GM23248 (cell line): ENCODE measurements at places on chromosomes 11 and 22. TPM values are rescaled to one million over a fixed set of nuclear protein-coding genes. Genes with fewer than 3 reads are reported as not detected.

OR52I1 gene
- polyA plus RNA-seq, result not detected in 2 replicates

SCGB2A2 gene
- polyA plus RNA-seq, result not detected in 2 replicates

BIK gene
- not detected in 2 replicates for polyA plus RNA-seq

NPTXR gene
- polyA plus RNA-seq, result 0.99 TPM in 2 replicates

OR10A6 gene
- polyA plus RNA-seq, result 0.06 and 0.39 TPM in 2 replicates

TMEM25 gene
- polyA plus RNA-seq, result 7.1 and 7.5 TPM in 2 replicates

SLC16A8 gene
- polyA plus RNA-seq, result 0.52 and 1.3 TPM in 2 replicates

CDC42BPG gene
- polyA plus RNA-seq, result not detected in 2 replicates

TKFC gene
- polyA plus RNA-seq, result 35.3 and 39.8 TPM in 2 replicates

ELFN2 gene
- 0.19 and 0.48 TPM in 2 replicates for polyA plus RNA-seq

TEX54 gene
- polyA plus RNA-seq, result 0.44 TPM in 1 of 2 replicates, not detected in the other

PPFIBP2 gene
- 5.9 TPM in 2 replicates for polyA plus RNA-seq
